ENCODE measurements at places on chromosomes 12 and 14. TPM values are rescaled to one million over a fixed set of nuclear protein-coding genes. Genes with fewer than 3 reads are reported as not detected.

DNA sequence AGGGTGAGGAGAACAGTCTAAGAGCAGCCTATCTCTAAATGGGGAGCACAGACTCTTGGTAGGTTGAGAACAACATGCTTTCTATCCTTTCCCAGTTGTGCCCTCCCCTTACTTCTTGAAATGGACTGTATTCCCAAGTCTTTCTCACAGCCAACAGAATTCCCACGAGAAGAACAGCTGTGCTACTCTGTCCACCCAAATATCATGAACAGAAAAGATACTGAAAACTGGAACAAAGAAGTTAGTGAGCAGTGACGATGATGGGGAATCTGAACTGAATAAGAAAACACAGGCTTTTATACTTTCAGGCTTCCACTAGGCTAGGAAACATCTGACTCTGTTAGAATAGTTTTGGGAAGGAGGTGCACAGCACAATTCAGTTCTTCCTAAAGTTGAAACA, 3.4 kb downstream of the NACA start:
- DNase-seq, result no peak

DNA sequence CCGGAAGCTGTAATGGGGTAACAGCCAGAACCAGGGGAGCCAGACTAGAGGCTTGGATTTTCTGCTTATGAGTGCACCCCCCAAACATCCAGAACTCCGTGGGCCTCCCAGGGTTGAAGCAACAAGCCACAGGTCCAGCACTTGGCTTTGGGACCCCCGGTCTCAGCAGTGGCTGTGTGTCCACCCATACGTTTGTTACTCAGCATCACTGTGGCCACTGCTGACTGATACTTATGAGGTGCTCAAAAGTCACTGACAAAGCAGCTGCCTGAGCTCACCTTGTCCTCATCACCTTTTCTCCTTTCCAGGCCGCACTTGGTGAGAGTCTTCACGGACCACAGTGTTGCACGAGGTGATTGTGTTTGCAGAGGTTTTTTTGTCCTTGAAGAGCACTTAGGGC, 145.6 kb upstream of the RFLNA start:
- DNase-seq, result no peak

- no peak for DNase-seq
Measured at GRCh38 chr12:6193853-6194815, 6.1 kb upstream of the CD9 start.

The GPR137C gene
- total RNA-seq, result 2.0 TPM

The GALNT16 gene
- total RNA-seq, result 2.5 TPM

Measured in Calu3 (cell line).